Effector memory CD4-positive, alpha-beta T cell (primary cell): ENCODE measurements at places on chromosomes 4 and X.

DNA sequence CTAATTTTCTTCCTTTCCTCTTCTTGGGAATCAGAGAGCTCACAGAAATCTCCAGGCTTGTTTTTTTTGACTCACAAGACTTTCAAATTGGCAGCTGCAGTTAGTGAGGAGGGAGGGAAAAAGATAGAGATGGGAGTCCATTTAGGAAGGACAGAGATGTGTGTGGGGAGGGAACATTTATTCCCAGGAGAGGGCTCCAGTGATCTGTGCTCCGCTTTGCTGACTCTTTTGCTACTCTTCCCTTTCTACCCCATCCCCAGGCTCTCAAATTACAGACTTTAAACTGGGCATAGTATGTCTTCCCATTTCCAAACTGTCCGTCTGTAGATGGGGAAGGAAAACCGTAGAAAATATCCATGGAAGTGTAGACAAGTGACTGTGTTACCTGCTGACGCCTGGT lies 39.1 kb upstream of the UCP1 start:
- no peak for DNase-seq

GRCh38 chr4:2848449-2848848 lies 4.8 kb downstream of the ADD1 start:
- no peak for DNase-seq

- DNase-seq = no peak
Measured at GRCh38 chrX:5650904-5651303, 577.8 kb downstream of the NLGN4X start.

DNA sequence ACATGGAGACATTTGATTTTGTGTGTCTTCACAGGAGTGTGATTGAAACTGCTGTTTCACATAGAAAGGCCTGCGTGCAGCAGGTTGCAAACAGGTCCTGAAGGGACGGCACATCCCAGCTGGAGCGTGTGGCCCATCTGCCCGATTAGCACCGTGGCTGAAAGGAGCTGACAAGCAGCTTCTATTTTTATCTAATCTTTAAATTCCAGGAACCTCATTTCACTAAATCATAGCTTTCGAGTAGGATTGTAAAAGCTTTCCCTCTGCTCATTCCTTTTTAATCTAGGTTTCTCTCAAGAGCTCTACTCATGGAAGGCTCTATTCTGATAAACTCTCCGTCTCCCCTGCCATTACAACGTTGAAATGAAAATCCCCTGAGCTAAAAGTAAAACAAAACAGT lies 106.8 kb downstream of the FSTL5 start:
- no peak for DNase-seq

GRCh38 chrX:153102418-153102817 lies 30.2 kb downstream of the PNMA6A start:
- DNase-seq = no peak

DNA sequence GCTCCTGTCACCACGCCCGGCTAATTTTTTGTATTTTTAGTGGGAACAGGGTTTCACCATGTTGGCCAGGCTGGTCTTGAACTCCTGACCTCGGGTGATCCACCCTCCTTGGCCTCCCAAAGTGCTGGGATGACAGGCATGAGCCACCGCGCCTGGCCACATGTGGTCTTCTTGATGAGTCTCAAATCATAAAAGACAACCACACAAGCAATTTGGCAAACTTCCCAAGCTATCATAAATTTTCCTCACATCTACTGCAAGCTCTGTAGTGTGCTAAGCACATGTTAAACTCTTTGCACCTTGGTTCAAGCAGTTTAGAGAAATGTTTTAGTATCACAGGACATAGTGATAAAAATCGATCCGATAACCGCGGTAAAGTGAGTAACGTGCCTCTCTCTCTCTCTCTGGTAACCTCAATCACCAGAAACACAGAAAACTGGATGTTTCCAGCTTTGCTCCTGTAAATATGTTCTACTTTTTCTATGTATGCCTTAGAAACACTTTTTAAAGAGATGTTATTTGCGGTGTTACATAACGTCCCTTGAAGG lies 256.8 kb downstream of the DHRSX start:
- DNase-seq = no peak

DNA sequence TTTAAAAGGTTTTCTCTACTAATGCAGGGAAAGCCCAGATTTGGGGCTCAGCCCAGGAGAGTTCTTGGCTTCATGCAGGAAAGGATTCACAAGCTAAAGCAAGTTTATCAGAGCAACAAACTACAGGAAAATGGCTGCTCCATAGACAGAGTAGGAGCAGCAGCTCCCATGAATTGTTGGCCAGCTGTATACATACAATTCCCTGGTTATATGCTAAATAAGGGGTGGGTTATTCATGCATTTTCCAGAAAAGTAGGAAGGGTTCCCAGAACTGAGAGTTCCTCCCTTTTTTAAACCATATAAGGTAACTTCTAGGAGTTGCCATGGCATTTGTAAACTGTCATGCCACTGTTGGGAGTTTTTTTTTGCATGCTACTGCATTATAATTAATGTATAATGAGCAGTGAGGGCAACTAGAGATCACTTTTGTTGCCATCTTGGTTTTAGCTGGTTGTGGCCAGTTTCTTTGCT lies 2.6 kb downstream of the C4orf33 start:
- DNase-seq = no peak

DNA sequence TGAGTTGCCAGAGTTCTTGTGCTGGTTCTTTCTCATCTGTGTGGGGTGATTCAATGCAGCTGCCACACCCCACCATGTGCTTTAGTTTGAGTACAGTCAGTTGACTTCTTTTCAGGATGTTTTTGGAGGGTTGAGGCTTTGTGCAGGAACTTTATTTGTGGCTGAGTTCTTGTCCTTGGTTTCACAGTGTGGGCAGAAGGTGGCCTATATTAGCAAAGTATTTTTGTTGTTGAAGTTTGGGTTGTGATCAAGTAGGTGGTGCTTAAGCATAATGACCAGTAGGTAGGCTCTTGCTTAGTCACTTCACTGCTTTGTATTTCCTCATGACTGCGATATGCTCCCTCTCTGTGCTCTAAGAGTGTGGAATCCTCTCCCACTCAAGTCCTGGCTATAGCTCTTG lies 80.3 kb downstream of the ARHGAP24 start:
- DNase-seq = no peak
